Stimulated activated CD4-positive, alpha-beta T cell treated with anti-CD3 and anti-CD28 coated beads, Interleukin-4, amount 100 ng/mL, for 1 hour (primary cell): ENCODE measurements at places on chromosomes 7 and 10.

GRCh38 chr10:103584216-103585010, 90.9 kb downstream of the NEURL1 start:
- peak; percentile 70 for DNase-seq

DNA sequence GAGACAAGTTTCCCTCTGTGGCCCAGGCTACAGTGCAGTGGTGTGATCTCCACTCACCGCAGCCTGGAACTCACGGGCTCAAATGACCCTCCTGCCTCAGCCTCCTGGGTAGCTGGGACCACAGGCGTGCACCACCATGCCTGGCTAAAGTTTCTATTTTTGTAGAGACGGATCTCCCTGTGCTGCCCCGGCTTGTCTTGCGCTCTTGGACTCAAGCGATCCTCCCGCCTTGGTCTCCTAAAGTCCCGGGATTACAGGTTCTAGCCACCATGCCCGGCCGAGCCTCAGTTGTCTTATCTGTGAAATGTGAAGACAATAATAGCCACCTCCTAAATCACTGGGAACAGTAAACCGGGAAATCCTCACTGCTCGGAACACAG, 88.1 kb downstream of the FOXL3 start:
- DNase-seq = no peak

- DNase-seq = no peak
Measured at GRCh38 chr10:126549344-126549743, 121.1 kb downstream of the C10orf90 start.

DNA sequence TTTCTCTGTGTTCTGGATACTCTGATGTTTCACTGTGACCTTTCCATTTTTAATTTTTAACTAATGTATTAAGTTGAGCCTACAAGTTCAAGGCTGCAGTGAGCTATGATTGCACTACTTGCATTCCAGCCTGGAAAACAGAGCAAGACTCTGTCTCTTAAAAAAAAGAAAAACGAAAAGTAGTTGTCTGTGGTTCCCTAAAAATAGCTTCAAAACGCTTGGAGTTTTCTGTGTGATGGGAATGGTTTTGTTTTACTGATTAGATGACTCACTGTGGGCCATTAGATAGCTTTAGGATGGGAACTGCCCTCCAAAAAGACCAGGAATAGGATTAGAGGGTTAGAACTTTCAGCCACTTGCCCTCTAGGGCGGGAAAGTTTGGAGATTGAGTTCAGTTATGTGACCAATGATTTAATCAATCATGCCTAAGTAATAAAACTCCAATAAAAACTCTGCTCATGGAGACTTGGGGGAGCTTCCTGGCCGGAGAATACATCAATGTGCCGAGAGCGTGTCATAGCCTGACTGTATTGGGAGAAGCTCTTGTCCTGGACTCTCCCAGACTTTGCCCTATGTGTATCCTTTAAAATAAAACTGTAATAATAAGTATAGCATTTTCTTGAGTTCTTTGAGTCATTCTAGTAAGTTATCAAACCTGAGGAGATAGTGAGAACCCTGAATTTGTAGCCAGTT, 147.1 kb downstream of the LYZL1 start:
- no peak for DNase-seq

DNA sequence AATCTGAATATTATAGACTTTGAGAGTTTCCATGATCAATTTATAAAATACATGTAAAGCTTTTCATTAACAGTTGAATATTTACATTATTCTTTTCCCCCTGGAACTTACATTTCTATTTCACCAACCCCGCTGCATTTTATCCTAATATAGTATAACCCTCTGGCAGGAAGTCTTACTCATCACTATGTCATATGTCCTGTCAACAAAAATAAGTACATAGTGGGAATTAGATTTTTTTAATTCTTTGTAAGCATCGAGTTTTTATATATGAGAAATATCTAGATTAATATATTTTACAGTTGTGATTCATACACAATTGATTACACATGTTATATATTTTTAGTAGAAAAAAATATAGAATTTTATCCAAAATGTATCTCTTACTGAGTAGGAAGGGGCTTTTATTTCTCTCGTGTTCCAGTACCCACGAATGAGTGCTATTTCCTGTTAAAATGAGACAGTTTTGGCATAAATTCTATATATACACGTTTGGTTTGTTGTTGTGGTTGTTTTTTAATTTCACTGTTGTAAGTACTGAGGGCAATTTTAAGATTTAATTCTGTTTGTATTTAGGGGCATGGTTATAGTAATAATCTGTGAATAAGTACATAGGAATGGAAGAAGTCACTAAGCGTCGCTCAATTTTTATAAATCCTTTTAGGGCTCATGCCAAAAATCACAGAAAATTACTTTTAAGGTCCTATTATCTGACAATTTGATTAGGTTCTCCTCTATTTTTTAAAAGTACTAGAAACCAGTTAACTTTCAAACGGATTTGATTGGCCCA, 87.1 kb downstream of the HECW1 start:
- DNase-seq = no peak

DNA sequence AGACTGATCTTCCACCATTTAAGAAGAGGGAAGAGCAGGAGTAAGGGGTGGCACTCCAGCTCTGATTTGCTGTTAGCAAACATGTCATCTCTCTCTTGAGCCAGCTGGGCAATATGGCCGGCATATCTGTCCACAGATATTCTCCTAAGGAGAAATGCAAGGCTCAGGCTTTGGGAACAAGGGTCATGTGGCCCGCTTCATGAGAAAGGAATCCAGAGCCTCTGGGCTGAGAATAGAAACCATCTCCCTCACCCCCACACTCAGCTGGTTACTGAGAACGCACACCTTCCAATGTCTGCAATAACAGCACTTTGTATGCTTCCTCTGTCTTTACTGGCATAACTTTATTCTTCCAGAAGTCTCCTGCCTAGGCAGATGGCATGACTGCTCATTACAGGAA, 171.2 kb downstream of the ELMO1 start:
- DNase-seq = no peak
